MV-4-11 (cell line): ENCODE measurements at places on chromosomes 3 and 15.

GRCh38 chr3:153209596-153209995 is 47.6 kb downstream of the RAP2B start:
- DNase-seq, result peak; percentile 39

DNA sequence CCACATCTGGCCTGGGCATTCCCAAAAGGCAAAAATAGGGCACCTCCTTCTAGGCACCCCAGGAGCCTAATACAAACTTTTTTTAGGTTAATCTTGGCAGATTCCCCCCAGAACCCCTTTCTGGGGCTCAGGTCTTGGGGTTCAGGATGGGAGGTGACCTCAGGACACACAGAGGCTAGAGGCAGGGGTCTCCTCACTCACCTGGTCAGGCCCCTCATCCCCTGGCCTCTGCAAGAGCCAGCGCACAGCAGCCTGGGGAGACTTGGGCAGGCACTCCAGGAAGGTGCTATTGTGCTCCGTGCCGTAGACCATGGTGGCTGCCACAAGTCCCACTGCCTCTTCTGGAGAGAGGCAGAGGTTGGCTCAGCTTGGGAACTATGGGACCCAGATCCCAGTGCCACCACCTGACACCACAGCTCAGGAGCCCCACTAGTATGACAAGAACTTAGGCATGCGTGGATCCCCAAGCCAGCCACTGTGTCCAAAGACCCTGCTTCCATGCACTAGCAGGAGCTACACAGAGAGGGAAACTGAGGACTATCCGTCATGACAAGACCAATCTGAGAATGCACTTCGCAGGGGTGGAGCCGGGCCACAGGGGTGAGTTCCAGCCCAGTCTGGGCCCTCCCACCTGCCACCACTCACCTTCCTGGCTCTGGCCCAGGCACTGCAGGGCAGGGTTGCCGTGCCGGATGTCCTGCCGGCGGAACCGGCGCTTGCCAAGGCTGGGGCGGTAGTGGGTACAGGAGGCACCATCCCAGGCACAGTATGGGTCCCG is 7.4 kb downstream of the SEMA3G start:
- no peak for DNase-seq

- peak; percentile 32 for DNase-seq
Measured at GRCh38 chr3:192481638-192482037, 245.7 kb downstream of the FGF12 start.

DNA sequence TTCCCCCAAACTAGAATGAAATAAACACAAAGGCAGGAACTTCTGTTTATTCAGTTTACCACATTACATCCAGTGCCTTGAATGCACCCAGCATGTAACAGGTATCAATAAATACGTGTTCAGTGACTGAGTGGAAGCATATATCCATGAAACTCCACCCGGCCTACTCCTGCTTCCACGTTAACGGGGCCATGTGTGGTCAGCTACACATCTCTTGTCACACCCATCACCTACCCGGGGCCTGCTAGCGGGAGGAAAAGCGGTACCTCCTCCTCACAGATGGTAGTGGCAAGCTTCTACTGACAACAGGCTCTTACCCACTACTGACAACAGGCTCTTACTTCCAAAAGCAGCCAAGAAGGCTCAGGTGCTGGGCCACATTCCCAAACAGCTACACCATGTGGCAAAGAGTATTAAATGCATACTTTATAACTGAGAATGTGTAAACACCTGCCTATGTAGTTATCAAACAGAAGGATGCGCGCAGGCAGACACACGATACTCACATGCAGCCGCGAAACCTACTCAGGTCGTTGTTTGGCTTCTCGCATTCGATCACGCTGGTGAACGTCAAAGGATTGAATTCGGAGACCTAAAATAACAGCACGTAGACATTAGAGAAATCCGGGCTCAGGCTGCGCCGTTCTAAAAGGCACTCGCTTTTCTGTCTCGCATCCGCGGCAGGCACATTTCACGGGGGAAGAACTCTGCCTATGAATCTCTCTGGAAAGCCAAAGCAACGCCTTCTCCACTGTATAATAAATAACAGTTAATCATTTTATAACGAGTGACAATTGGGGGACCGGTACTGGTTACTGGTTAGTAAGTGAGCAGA is 127.4 kb downstream of the ATP10A start:
- DNase-seq, result no peak

DNA sequence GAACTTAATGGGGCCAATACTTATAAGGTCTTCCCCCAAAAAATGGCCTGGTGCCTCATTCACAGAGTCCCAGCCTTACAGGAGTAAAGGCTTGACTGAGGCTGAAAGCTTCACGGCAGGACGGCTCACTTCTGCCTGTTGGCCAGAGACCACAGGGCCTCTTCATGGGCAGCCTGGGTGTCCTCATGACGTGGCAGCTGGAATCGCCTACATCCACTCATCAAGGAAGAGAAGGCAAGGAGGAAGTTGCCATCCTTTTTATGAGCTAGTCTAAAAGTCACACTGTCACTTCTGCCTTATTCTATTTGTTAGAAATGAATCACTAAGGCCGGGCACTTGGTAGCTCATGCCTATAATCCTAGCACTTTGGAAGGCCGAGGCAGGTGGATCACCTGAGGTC is 89.3 kb upstream of the DGKG start:
- peak; percentile 64 for DNase-seq

- DNase-seq, result no peak
Measured at GRCh38 chr3:156816091-156816793, 9.9 kb upstream of the LEKR1 start.

DNA sequence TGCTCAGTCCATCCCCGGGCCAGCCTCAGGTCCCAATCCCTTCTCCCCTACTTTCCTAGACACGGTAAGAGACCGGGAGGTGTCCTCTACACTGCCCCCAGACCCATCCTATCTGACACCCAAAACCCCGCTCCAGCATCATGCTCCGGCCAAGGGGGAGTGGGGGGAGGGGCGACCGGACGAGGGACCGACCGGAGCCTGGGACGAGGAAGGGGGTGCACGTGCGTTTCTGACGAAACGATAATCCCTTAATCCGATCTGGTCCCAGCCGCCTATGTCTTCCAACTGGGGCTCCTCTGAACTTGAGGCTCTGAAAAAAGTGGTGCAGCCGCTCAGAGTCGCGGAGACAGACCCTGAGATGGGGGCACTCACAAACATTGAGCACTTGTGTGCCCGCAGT is 494 bp downstream of the CPLX3 start:
- DNase-seq, result no peak

DNA sequence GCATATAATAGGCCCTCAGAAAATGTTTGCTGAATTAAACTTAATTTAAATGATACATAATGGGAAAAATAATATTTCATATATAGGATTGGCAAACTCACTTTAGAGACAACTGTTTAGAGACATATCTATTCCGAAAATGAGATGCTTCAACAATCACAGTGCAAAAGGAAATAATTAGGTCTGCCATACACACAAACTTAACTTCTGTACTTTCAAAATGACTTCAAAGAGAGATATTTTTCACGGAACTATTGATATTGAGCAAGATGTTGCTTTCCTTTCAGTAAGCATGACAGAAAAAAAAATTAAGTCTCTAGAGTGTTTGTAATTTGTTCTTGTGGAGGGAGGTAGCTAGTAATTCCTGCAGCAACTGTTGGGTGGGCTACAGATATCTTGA is 769.5 kb downstream of the TUSC7 start:
- DNase-seq, result no peak

- no peak for DNase-seq
Measured at GRCh38 chr15:43958861-43959330, 132.1 kb downstream of the WDR76 start.

GRCh38 chr15:43989938-43990337 is 163.1 kb downstream of the WDR76 start:
- DNase-seq, result no peak

DNA sequence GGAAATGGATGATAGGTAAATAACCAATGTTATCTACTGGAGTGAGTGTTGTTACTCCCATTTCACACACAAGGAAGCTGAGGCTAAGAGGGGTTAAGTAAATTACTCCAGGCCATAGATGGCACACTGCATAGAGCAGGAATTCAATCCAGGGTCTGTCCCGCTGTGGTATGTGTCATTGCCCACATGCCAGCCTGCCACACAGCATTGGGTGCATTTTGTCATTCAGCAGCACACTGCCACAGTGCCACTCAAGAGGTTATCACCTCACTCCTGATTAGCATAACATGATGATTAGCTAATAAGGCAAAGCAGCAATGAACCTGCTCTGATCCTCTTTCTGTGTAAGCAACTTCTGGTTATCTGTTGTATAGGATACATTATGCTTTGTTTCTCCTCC is 157.4 kb upstream of the CTNNB1 start:
- DNase-seq, result no peak

GRCh38 chr15:58517682-58518525 is 86.1 kb downstream of the LIPC start:
- DNase-seq, result peak; percentile 88

DNA sequence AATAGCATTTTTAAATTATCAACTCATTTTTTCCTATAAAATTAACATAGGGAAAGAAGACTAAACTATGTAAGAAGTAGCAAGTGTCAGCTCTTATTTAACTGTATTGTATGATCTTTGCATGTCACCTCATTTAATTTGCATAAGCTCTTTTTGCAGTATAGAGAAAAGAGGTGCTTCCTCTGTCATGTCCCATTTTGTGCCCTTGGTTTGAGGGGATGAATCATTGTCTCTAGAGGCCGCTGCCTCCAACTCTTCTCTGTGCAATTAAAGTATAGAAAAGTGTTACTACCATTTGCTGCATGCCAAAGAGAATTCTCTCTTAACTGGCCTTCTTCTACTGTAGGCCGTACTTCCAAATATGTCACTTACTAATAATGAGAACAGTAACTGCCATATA is 93.4 kb downstream of the LRRC28 start:
- peak; percentile 3 for DNase-seq

DNA sequence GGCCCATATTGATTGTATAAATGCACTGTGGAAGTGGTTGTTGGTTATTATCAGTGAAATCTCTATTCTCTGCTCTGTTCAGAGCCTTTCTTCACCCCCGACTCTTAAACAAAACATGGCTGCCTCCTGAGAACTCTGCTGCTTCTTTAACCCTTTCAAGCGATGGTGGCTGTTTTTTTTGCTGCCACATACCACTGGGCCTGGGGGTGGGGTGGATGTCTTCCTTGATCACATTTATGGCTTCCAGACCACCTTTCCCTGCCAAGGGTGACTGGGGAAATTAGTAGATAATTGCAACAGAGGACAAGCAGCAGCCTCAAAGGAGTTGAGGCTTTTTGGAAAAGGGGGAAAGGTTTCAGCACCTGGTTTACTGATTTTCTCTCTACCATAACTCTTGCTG is 32.8 kb downstream of the YEATS2 start:
- DNase-seq, result no peak

DNA sequence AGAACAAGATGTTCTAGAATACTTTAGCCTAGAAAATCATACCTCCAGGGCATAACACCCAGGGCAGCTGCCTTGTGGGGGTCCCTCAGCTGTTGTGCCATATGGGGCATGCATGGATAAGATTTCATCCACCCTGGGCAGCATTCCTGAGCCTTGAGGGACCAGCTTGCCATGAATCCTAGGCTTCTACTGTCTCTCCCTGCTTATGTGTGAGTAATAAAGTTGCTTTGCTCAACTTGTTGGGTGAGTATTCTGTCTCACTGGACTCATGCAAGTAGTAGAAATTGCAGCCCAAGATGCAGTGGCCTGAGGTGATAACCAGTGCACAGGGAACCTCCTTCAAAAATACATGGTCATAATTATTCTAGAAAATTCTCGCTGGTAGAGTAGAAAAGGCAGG is 52.1 kb upstream of the EPHB1 start:
- no peak for DNase-seq

DNA sequence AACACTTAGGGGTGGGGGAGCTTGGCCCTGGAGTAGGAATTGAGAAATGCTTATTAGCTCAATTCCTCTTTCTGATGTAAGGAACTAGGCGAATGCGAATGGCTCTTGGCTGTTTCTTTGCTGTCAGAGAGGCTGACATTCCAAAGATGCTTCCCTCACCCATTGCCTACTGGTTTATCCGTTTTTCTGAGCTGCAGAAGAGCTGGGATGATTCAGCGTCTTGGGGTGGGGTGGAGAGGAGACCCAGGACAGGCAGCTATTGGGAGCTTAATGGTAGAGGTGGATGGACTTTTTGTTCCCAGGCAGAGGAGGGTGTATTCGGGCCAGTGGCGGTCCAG is 9.8 kb downstream of the PLEKHO2 start:
- peak; percentile 85 for DNase-seq

DNA sequence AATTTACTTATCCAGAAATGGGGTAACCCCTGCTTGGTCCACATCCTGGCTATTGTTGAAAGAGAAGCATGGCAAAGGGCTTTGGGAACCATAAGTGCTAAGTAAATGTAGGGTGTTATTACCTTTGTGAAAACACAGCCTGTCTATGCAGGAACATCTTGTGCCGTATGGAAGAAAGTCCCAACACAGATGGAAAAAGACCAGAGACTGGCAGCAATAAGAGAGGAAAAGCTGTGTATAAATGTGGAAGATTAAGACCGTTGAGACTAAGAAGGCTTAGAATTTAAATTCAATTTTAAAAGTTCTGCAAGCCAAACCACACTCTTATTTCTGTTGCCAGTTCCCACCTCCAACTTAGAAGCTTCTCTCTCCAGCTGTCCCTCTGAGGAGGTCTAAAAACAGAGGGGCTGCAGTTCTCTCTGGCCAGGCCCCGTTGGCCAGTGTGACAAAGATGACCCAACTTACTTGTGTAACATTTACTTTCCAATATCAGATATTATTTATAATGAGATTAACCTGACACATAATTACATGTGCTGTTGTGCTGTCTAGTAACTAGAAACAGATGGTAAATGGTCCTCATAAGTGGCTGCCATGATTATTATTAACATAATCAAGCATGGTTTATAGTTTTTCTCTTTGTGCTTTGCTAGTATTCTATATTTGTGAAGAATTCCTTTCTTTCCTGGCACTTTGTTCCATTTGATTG is 7.0 kb downstream of the MINDY4B start:
- no peak for DNase-seq

GRCh38 chr3:20230954-20231353 is 44.9 kb upstream of the SGO1 start:
- DNase-seq, result no peak

- DNase-seq, result no peak
Measured at GRCh38 chr15:56794165-56794552, 60.9 kb upstream of the ZNF280D start.

- DNase-seq, result no peak
Measured at GRCh38 chr15:59401824-59402569, 29.3 kb upstream of the MYO1E start.

DNA sequence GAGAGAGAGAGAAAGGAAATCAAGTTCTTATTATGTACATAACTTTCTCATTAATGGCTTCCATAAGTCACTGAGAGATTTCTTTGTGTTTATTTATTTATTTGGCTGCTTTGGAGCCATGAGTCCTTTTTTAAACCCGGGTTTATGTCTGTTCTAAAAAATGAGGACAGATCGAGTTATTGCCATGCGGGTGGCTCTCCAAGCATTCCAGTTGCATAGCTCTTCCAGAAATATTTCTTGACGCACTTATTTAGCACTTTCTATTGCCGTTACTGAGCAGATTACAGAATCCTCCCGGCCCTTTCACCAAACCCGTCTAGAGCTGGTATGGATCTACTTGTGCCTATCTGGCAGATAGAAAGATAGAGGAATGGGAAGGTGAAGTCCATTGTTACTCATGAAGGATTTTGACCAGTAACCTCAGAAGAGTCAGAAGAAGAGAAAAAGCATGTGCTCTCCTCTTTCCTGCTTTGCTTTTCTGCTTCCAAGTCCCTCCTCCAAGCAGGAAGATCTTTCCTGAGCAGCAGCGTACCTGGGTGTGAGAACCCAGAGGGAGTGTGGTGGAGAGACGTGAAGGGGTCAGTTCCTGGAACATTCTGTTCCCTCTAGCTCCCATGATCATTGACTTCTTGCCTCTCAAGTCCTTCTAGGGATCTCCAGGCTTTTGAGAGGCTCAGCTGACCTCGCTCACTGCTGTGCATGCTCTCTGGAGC is 112.8 kb downstream of the LPP start:
- no peak for DNase-seq
